ENCODE measurements at places on chromosomes 12 and 14. TPM values are rescaled to one million over a fixed set of nuclear protein-coding genes. Genes with fewer than 3 reads are reported as not detected.

Gene OVCH1
- 0.32 TPM for polyA plus RNA-seq

Gene NUAK1
- 0.20 TPM for polyA plus RNA-seq

Gene KIF5A
- 0.13 TPM for polyA plus RNA-seq

Gene SLC25A21
- 0.07 TPM for polyA plus RNA-seq

Gene PPP2R5C
- polyA plus RNA-seq, result 80.8 TPM

Gene KRT7
- polyA plus RNA-seq, result 1.2 TPM

Gene ZNF891
- polyA plus RNA-seq, result 0.39 TPM

Gene HCAR3
- 0.36 TPM for polyA plus RNA-seq

Gene KLRB1
- 9.0 TPM for polyA plus RNA-seq

Gene SPTB
- polyA plus RNA-seq, result 1.6 TPM

Gene TMED8
- polyA plus RNA-seq, result 10.8 TPM

Gene TMEM229B
- polyA plus RNA-seq, result 10.0 TPM

Gene P2RX2
- polyA plus RNA-seq, result 4.5 TPM

Gene PLEKHH1
- polyA plus RNA-seq, result 1.1 TPM

Gene CCDC59
- polyA plus RNA-seq, result 53.4 TPM

Gene NGB
- polyA plus RNA-seq, result not detected

Gene HVCN1
- polyA plus RNA-seq, result 76.5 TPM

Gene CCDC38
- polyA plus RNA-seq, result 0.46 TPM

Gene GDF3
- polyA plus RNA-seq, result 0.22 TPM

Gene C12orf50
- polyA plus RNA-seq, result not detected

Gene FGD4
- polyA plus RNA-seq, result 1.0 TPM

Gene AICDA
- 0.24 TPM for polyA plus RNA-seq

Gene TMEM132C
- 0.08 TPM for polyA plus RNA-seq

Gene HELB
- polyA plus RNA-seq, result 0.83 TPM

Gene SERPINA9
- polyA plus RNA-seq, result 8.9 TPM

Gene TCTN2
- 4.1 TPM for polyA plus RNA-seq

Gene CELA1
- polyA plus RNA-seq, result not detected

Gene LRTM2
- not detected for polyA plus RNA-seq

Gene SLC38A4
- 0.10 TPM for polyA plus RNA-seq

Gene RNASE1
- 151 TPM for polyA plus RNA-seq

Gene NRDE2
- 6.3 TPM for polyA plus RNA-seq

Gene USP5
- 40.5 TPM for polyA plus RNA-seq

Gene PRPH
- polyA plus RNA-seq, result 3.0 TPM

Gene PPM1A
- polyA plus RNA-seq, result 18.6 TPM

Gene MGP
- 110 TPM for polyA plus RNA-seq

Gene E2F7
- 0.32 TPM for polyA plus RNA-seq

Gene CEBPE
- polyA plus RNA-seq, result 1.3 TPM

Gene KRT71
- polyA plus RNA-seq, result not detected

Gene DLK1
- polyA plus RNA-seq, result not detected

Gene MMP17
- polyA plus RNA-seq, result 8.4 TPM

Gene PAPLN
- 21.7 TPM for polyA plus RNA-seq

Gene KLHL33
- 0.32 TPM for polyA plus RNA-seq

Gene SOCS4
- polyA plus RNA-seq, result 9.3 TPM

Measured in spleen (tissue), 13 donors.